ENCODE measurements at places on chromosomes 11 and 22.
A peak's percentile ranks its signal among the peaks of the same experiment; 100 is the strongest.

DNA sequence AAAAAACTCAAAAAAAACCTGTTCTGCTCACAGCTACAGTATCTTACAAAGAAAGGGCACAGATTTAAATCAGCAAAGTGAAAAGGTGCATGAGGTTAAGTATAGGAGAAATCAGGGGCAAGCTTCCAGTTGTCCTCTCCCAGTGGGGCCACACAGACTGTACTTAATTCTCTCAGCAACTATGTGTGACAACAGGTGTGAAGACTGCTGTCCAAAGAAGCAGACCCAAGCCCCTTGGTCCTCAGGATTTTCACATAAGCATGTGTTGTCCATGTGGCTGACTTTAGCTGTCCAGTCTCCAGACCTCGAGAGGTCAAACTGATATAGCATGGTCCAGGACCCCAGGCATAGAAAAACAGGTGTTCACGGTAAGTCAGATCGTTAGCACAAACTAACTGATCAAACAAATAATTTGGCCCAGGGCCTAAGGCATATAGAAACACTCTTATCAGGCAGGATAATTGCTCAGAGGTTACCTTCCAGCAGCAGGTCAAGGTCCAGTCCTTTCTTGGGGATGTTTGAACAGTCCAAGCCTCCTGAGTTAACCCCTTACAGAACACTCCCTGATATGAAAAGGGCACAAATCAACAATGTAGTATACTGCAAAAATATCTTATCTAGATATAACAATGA is 21.1 kb upstream of the CSTF3 start:
- no peak for DNase-seq

GRCh38 chr22:35377735-35378134 is 3.2 kb upstream of the HMOX1 start:
- DNase-seq: no peak

DNA sequence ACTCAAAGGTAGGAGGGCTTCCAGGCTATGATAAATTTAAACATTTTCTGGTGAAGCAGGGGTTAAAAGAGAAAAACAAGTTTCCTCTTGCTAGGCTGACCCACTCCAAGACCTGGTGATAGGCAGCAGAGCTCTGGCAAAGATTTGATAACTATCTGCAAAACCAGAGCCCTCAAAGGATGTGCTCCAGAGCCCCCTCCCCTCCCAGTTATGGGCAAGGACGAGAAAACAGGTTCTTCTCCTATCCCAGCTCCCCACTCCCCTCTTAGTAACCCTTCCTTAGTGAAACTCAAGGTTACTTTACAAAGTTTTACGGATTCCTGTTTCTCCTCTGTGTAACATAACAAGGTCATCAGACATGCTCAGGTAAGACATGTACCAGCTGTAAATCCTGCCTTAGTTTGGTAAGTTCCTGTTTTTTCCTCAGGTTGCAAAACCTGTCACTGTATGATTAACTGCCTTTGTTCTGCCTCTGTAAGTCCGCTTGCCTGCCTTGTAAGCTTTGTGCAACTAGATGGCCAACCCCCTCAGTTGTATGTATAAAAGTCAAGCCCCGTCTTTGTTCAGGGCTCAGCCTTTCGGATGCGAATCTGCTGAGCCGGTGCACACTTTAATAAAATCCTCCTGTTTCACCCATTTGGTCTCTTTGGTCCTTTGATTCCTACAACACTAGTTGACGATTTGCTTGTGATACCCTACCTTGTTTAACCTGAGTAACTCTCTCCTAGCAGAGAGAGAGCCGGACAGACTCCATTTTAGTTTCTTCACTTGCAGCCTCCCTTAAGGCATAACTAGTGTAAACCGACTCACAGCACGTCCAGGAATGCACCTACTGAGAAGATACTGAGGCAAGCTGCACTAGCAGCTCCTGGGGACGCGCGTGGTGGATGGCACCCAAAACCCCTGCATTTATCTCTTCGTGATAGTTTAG is 13.9 kb downstream of the APOBEC3H start:
- DNase-seq: no peak

DNA sequence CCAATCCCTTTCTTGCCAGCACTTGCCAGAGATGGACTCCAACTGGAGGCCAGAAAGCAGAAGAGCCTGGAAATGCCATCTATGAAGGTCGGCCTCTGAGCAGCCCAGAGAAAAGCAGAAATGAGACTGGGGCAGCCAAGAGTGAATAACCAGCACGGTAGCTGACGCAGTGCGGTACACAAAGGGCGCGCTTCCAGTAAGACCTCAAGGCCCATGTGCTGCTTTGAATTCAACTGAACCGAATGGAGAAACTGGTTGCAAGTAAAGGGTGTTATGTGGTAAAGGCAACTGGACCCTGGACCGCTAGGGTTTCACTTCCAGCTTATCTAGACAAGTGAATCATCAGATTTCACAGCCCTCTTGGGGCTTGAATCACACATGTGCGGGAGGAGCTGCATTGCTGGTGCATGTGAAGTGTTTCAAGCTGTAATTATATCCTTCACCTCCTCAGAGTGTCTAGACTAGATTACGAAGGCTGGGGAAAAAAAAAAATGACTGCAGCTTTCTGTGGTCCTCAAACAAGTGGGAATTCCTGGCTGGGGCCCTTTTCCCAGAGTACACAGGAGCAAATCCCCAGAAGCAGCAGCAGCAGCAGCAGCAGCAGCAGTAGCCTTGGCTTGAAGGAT is 128.9 kb downstream of the CCDC34 start:
- DNase-seq: peak; percentile 57

DNA sequence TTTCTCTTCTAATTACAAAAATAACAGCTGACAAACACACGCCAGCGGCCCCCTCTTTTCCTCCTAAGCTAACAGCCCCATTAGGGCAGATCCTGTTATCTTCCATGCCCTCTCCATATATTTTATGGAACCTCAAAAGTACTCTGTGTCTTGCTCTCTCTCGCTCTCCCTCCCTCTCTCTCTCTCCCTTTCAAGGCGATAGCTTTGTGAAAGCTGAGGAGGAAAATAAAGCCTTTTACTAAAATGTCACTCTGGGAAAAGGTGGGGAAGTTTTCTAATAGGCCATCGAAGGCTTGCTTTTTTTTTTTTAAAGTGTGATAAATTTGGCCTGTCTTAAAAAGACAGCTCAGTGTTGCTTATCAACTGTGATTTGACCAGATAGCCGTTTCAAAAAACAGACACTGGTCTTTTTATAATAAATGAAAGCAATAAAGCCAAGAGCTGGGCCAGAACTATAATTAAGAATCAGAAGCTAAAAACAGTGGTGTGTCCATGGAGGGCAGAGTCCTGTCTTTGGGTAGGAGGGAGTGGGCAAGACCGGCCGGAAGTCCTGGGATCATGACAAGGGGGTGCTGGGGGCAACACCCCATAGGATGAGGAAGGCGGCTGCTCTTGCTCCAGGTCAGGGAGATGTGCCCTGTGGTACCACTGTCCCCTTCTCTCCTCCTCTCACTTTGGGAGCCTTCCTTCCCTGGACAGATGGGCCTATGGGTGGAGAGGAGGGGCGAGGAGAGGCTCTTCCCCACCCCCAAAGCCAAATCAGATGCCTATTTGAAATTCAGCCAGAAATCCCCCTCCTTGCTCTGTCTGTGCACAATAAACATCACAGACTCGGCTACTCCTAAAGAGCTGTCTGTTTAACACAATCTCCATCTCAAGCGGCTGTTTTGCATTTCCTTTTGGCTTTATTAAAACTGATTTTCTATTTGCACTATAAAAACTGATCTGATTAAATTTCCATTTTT is 267.2 kb downstream of the BUD13 start:
- no peak for DNase-seq

GRCh38 chr11:17528181-17528691 is 16.0 kb downstream of the USH1C start:
- DNase-seq: peak; percentile 39

- DNase-seq: no peak
Observed at GRCh38 chr22:20653795-20654342, 120.0 kb upstream of the SERPIND1 start.

DNA sequence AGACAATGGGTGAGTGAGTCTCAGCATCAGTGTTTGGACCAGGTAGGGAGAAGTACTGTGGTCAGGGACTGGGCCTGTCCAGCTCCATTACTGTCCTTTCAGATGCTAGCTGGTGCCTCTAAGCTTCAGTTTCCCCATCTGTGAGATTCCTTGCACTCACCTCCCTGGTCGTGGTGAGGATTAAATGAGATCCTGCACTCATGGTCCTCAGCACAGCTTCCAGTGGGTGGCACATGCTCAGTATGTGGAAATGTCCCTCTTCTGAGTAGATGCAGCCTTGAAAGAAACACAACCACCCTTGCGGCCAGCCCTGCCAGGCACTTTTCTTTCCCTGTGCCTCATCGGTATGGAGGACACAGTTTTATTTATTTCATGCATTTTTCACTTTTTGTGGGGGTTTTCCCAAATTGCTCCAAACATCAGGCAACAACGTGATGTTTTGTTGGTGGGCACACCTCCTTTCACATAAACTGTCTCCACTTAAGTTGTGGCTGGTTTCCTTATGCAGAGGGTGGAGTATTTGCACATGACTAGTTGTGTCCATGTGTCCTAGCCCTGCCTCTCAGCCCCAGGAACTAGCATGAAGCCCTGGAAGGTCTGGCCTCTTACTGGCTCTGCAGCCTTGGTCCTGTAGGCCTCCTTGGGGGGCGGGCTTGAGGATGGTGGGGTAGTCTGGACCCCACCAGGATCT is 1.1 kb downstream of the LZTR1 start:
- no peak for DNase-seq

GRCh38 chr11:113470233-113470632 is 5.0 kb downstream of the DRD2 start:
- DNase-seq: no peak

DNA sequence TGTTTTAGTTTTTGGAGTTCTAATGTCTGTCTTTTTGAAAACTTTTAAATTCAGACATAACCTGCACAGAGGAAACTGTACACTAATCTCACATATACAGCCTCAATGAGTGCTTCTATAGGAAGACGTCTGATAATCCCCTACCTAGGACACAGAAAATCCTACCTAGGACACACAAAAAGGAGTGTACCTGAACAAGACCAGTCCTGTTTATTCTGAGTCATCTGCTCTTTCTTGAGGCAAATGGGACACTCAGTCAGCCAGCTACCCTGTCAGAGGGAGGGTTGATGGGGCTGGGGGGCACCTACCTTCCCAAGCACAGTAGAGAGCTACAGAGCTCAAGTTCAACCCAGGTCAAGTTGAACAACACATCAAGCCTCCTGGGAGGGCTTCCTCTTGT is 346.6 kb upstream of the NCAM1 start:
- DNase-seq: no peak

- peak; percentile 91 for DNase-seq
Observed at GRCh38 chr22:30422481-30423300, 2.9 kb upstream of the MTFP1 start.

DNA sequence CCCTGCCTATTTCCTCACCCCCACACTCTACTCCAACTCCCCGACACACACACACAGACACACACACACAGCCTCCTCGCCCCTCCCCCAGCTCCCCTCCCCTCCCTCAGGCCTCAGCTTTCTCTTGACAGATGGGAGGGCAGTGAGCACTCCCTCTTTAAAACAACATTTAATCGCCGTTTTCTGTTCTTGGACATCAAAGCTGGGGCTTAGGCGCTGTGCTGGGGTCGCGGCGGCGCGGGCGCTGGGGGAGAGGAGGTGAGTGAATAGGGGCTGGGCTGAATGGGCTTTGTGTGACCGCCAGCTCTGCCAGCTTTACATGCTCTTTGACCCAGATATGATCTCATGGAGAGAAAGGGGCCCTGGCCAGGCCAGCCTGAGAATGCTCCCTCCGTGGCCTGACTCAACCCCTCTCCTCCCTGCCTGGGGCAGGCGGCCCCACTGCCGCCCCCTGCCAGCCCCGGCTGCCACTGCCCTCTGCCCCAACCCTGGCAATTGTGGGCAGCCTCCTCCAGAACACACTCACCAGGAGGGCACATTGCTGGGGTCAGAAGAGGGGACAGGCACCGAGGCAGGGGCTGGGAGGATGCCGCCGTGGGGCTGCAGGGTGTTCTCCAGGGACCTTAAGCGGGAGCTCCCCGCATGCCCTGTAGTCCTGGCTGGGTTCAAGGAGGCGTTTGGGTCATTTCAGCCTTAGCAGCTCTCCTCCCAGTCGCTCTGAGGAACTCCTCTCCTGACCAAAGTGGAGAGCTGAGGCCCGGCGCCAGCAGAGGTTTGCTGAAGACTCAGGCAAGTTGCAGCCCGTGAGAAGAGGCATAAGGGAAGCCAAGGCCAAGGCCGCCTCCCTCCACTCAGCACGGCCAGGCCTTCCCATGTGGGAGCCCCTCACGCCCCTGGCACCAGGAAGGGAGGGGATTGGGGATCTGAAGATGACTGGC is 38.3 kb upstream of the NNMT start:
- DNase-seq: no peak

DNA sequence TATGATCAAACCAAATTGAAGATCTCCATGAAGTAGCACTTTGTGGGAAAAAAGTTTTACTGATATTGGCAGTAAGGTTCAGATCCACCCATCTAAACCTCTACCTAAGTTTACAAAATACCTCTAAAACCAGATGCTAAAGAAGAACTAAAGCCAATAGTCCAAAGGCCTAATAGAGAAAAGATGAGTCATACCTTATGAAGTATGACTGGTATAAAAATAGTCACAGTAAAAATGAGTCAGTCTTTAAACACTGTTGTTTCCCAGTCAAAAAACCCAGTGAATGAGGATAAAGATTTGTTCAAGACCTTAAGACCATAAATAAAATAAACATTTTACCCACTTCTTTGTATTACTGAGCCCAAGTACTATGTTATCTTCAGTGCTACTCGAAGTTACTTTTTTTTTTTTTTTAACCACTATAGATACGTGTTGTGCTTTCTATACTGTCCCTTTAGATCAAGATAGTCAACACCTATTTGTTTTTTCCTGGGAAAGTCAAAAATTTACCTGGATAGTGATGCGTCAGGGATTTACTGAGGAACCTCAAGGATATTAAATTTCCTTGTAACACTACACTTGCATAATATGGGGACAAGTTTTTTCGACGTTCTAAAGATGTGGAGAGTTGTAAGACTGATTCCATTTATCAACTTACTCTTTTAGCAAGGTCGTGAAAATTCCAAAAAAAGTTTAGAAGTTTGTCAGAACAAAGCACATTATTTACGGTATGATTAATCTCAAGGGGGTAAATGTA is 87.3 kb downstream of the CCDC73 start:
- peak; percentile 65 for DNase-seq

- DNase-seq: no peak
Observed at GRCh38 chr11:2452321-2453012, 7.7 kb downstream of the KCNQ1 start.

DNA sequence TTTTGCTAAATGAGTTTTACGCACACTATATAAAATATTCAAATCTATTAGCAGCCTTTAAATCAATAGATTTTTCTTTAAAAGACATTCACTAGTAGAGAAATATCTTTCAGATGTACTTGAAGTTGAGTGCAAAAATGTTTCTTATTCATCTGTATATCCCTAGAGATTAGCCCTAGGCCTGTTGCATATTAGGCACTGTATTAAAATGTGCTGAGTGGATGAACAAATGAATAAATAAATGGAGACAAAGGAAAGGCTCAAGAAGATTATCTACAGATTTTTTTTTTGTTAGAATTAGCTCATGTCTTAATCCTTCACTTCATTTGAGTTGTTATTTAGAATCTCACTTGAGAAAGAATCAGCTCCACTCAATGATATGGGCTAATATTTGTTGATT is 12.0 kb upstream of the MMP13 start:
- DNase-seq: no peak

Data from Caki2 (cell line).